ENCODE measurements at places on chromosomes 4 and X.

DNA sequence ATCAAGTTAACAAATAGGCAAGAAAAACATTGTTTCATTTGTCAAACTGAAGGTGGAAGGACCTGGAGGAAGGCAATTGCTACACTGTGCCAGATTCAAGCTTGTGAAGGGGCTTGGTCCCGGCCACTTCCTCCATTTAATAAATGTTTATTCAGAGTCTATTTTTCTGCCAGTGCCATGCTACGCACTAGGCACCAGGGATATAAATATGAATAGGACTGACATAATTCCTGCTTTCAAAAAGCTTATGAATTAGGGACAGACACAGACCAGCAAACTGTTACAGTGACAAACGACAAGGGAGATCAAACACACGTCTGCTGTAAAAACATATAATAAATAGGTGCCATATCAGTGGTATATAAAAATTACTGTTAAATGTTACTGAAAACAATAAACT, 571 bp downstream of the TLR6 start:
- DNase-seq = no peak

DNA sequence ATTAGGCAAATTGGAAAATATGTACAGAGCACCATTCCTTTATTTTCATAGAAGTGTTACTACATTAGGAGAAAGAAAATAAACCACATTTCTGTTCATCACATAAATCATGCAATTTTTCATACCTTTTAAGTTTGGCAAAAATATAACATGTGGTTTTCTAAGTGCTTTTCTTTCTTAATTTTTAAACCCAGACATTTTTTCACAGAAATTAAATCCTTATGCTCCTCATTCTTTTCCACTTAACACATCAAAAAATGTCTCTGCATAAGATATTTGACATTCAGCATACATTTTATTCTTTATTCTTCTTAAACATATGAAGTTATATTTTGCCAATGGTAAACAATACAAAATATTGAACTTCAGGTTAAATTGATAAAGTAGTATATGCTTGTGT, 826.6 kb upstream of the SLIT2 start:
- no peak for DNase-seq

DNA sequence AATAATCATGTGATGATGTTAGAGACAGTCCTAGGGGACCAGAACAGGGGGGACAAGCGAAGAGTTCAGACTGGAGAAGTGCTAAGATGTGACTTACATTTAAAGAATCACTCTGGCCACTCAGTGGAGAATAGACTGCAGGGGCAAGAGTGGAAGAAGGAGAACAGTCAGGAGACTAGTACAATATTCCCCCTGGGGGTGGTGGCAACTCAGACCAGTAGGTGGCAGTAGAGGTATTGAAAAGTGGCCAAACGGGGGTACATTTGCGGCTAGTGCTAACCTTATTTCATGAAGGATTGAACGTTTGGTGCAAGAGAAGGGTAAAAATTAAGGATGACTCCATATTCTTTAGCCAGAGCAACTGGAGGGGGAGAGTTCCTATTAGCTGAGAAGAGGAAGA, 2.7 kb upstream of the BMX start:
- peak; percentile 27 for DNase-seq

DNA sequence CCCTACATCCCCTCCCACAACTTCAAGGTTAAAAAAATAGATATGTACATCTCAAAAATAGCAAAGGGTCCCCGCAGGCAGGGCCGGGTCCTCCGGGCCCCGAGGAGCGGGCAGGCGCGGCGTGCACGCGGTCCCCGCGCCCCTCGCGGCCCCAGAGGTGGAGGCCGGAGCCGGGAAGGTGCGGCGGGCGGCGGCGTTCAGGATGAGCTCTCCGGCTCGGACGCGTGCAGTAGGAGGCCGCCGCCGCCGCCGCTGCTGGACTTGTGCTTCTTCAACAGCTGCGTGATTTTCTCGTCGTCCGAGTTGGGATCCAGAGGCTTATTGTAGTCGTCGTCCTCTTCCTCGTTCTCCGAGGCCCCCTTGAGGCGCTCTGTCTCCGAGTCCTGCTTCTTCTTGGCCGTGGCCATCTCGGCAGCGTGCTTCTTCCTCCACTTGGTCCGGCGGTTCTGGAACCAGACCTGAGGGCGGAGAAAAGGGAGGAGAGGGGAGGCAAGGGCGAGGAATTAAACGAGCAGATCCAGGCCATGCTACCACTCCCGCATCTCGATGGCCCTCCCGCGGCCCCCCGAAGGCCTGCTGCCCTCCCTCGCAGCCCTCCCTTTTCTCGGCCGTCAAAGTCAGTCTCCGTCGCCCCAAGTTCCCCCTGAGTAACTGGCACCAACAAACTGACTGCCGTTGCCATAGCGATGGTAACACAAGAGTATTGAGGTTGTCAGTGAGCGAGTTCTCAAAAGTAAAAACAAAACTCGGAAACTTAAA, 5.8 kb downstream of the NKX6-1 start:
- DNase-seq = no peak

DNA sequence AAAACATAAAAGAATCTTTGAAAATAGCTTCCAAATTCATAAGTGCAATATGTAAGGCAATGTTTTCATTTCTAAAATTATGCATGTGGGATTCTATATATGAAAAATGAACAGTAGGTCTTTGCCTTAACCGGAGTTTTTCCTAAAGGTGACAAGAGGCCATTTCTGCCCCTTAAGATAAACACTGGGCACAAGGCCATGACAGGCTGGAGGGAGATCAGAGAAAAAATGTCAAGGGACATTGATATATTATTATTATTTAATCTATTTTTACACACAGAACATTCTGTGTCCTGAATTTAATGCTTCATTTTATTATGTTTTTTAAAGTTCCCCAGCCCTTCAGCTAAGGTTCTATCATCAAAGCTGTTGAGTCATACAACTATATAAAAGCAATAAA, 118.8 kb downstream of the CHM start:
- no peak for DNase-seq

DNA sequence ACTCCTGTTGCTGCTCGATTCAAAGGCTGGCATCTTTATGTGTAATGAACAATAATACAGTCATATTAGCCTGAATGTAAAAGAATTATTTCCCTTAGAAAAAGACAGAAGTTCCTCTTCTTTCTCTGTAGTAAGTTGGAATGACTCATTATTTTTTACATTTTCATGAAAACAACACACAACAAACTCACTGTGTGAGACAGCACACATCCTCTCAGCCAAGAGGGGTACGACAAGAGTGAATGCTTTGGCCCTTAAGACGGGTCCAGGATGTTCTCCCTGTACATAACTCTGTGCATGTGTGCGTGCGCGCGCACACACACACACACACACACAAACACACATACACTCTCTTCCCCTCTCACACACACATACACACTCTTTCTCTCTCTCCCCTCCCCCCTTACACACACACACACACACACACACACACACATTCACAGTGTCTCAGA, 72.8 kb downstream of the MANBA start:
- DNase-seq = no peak

- no peak for DNase-seq
These were observed 93.0 kb upstream of the NPFFR2 start for GRCh38 chr4:71938776-71939175.

DNA sequence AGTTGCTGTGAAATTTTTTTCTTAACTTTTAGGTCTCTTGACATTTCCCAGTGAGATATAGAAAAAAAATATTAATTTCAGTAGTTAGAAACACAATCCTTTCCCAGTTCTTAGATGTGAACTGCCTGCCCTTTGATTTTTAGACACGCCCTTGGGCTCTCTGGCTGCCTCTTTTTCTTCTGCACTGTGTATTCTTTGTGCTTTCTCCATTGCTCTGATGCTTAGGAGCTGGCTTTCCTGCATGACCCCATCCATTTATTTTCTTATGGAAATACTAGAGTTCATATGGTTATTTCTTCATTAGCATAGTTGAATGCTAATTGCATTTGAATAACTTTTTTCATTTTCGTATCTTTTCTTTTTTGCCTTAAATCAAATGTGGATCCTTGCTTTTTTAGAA, 224.9 kb upstream of the SMIM31 start:
- DNase-seq = no peak

GRCh38 chr4:30172416-30172815, 547.8 kb upstream of the PCDH7 start:
- DNase-seq = no peak

DNA sequence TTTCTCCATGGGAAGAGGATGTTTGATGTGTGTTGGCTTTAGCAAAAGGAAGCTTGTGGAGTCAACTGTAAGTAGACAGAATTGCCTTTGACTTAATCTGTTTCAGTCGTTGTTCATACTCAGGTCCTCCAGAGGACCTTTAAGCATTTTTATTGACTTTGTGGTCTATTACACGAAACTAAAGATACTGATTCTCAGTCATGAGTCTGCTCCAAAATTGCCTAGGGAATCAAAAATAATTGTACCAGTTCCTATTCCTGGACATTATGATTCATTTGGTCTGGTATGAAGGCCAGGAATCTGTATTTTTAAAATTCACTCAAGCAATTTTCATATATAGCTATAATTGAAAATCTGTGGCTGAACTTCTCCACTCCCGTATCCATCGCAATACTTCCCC, 38.6 kb downstream of the AR start:
- no peak for DNase-seq
